ENCODE measurements at places on chromosomes 1 and 21.
A peak's percentile ranks its signal among the peaks of the same experiment; 100 is the strongest.

DNA sequence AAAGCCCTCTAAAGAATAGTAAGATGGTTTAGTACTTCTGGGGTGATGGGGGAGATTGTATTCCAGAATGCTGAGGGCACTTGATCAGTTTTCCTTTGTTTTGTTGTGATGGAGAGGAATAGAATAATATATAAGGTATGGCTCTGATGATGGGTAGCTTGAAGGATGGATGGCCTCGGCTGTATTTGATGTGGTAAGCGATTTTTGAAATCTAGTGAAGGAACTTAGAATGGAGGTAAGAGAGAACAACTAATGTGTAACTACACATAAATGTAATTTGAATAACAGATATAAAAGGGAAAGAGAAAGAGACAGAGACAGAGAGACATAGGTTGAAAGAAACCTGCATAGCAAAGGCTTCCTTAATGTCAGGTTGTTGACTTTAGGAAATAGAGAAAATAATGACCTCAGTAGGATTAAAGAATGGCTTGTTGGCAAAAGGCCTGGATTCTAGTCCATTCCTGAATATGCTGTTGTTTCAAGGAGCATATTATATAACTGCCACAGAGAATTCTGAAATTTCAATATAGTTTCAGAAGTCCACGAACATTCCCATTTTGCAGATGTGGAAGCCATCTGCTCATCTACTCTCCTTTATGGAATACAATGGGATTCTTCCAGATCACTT lies 58.7 kb downstream of the NIBAN1 start:
- DNase-seq, result no peak

GRCh38 chr1:53737648-53738204 lies 1.2 kb downstream of the GLIS1 start:
- no peak for DNase-seq

DNA sequence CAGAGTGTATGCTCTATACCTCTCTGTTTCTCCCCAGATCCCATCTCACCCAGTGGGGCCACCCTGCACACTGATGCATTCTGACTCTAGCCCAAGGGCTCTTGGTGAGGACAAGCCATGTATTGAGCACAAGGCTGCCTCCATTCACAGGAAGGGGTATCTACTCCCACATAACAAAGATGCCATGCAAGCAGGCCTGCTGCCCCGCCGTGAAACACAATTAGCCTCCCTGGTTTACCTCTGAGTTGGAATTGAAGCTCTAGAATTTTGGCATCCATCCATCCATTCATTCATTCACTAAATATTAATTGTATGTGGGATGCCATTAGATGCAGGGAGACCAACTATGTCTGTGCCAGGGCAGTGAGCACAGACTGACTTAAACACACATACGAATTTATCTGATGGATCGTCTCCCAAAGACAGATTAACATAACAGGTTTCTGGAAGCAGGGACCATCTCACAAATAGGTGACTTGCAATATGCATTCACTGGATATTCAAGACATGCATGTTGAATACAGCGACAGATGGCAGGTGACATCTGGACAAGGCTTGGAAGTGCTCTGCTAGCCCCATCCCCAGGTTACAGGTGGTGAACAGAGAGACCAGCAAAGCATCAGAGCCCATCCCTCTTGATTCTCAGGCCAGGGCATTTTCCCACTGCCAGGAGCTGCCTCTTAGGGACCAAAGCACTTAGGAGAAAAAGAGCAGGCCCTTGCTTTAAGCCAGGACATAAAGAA lies 34.3 kb downstream of the TRABD2B start:
- no peak for DNase-seq

DNA sequence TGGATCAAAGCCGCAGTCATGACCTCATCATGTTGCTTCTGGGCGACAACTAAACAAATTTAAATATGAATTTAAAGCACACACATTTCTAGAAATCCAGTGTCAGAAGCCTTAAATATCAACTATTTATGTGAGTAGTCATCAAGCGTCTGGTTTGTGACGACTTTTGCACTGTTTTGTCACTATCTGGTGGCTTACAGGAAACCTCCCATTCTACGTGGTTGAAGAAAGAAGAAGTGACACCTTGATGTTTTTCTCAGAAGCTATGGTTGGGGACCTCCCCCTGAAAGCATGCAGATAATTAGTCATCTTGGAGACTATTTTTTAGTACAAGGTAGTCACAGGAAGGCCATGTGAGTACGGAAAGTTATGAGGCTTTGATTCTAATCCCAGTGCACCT lies 58.5 kb downstream of the TENT5C start:
- peak; percentile 48 for DNase-seq

DNA sequence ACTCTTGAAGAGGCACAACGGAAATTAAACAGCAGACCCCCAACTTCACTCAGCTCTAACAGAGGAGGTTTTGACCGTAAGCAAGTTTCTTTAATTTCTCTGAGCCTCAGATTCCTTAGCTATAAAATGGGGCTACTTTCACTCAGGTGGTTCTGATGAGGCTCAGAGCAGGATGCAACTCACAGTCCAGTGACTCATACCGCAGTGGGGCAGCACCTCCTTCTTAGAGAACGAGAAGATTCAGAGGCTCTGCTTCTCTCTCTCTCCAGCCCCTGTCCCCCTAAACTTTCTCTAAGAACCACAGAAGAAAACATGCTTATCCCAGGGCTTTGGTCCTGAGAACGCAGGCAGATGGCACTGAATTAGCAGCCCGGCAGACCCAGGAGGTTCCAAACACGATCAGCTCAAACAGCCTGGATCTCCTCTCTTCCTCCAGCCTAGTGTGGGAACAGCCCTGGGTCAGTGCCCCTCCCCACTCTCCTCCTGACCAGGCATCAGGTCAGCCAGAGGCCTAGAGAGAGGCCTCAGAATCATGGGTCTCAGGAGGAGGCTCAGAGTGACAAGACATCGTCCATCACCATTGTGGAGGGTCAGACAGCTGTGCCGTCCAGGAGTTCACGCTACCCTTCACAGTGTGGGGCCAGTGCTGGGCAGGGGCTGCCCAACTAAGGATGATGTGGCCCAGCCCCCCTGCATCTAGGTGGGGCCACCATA lies 433.0 kb downstream of the PTPRU start:
- no peak for DNase-seq

DNA sequence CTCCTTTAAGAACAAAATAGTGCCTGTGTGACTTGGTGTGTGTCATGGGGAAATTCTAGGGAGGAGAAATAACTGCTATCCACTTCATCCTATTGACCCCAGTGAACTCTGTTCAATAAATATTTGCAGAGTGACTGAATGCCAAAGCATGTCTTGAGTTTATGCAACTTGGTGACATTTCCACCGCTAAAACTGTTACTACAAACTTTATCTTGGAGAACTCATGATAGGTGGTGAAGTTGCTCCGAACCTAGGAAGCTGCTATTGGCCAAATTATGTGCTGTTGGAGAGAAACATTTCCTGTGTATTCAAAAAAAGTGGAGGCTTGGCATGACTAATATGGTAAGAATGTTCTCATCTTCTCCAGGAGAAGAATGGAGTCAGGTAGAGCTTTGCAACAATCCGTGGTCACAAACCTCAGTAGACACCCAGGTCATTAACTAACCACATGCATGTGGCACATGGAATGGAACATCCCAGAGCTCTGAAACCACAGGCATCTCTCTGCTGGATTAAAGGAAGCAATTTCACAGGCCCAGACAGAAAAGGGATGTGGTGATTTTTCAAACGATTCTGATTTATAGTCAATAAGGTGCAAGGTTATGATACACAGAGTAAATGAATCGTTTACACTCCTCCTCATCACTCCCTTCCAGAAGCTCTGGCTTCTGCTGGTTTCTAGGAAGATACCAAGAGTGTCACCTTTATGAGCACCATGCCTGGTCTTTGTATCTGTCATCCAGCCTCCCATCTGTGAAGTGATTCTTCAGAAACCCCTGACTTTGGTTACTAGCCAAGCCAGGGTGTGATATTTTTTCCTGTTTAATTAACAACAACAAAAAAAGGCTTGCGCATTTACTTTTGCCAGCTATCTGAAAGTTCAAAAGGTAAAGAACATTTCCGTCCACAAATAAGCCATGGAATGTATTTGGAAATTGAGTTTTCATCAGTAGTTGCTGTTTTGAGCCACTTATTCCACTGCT lies 361.1 kb downstream of the TGFB2 start:
- no peak for DNase-seq

Measured in activated gamma-delta T cell treated with anti-CD3 and anti-CD28 coated beads, Interleukin-2, amount 50 U/mL, for 16 hours (primary cell).